ENCODE measurements at places on chromosomes 1 and 21. TPM values are rescaled to one million over a fixed set of nuclear protein-coding genes. Genes with fewer than 3 reads are reported as not detected.

DNA sequence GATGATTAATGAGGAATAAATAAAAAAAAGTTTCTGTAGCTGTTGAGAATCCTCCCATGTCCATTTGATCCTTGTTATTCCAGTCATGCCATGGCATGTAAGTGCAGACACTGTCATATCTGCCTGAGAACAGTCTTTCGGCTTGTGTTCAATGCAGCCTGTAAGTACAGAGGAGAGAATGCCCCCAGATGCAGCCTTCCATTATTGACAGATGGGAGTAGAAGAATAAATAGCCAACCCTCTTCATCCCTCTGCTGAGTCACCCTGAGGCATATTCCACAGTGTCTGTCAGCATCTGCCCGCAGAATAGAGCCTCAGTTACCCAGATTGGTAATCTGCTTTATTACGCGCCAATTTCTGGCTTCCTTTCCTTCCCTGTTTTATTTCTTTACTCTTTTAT is 139.4 kb downstream of the LRRC7 start:
- DNase-seq = no peak

MIER1 gene
- 43.8 TPM for total RNA-seq

CGN gene
- total RNA-seq = 62.5 TPM

TGFB2 gene
- total RNA-seq = 19.8 TPM

GRCh38 chr1:173429471-173430402 is 47.4 kb upstream of the PRDX6 start:
- peak; percentile 90 for DNase-seq

LAMB3 gene
- total RNA-seq = 83.3 TPM
